Activated T-cell treated with anti-CD3 and anti-CD28 coated beads, Interleukin-2, amount 50 U/mL, for 48 hours (primary cell): ENCODE measurements at places on chromosomes 5 and 9.

DNA sequence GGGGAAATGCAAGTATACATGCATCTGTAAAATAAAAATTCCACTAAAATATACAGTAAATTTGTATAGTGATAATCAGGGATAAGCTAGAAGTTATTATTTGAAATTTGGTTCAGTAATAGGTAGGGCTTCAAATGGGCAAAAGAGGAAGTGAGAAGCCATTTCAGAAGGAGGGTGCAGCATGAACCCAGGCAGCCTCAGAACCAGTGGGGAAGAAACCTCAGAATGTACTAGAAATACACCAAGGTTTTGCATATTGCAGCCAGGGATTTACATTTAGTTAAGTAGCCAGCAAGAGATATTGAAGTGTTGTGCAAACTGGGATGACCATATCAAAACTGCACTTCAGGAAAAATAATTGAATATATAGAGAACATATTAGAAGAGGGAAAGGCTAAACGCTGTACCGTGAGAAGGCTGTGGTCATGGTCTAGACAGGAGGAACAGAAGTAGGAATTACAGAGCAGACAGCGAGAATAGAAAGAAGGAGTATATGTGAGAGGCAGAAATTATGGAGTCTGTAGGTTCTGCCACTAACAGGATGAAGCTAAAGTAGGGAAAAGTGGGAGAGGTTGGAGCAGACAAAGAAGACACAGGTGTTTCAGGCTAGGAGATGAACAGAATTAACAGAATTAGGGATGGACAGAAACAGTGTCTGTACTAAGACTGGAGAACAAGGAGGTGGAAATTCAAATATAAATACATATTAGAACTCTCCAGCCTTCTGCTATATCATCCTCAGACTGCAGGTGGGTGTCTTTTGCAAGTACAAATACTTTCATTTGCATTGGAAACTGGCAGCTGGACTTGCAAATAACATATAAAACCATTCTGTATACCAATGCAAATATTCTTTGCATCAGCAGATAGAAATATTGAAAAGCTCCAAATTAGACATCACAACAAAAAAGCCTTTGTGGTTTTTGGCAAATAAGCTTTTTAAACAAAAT is 335.6 kb downstream of the ZNF608 start:
- no peak for DNase-seq

GRCh38 chr5:96572864-96573512 is 89.2 kb upstream of the CAST start:
- DNase-seq: no peak

GRCh38 chr5:61995486-61995885 is 310.5 kb upstream of the KIF2A start:
- no peak for DNase-seq

- no peak for DNase-seq
These were observed 28.9 kb downstream of the MAN2A1 start for GRCh38 chr5:109718632-109719031.

DNA sequence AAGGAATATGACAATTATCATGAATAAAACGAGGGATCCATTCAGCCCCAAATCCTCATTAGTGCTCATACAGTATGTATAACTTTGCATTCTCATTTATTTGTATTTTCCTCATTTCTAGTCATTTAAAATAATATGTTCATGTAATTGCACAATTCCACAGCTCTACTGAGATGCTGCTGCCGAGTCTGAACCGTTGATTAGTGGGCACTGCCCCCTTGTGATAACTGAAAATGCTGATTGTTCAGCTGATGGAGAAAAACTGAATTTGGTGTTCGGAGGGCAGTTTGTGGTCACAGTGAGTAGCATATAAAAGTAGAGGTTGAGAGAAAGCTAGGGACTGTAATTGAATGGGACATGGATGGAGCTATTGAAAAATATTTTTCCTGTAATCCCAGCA is 12.2 kb upstream of the GPR151 start:
- DNase-seq: no peak

GRCh38 chr9:132366481-132366880 is 11.7 kb upstream of the SETX start:
- DNase-seq: no peak

- no peak for DNase-seq
These were observed 270.9 kb downstream of the HSPA4 start for GRCh38 chr5:133322743-133323142.

GRCh38 chr9:89675058-89675742 is 70.4 kb downstream of the GADD45G start:
- no peak for DNase-seq
